Epithelial cell of prostate (primary cell): ENCODE measurements at places on chromosomes 12 and 14.

DNA sequence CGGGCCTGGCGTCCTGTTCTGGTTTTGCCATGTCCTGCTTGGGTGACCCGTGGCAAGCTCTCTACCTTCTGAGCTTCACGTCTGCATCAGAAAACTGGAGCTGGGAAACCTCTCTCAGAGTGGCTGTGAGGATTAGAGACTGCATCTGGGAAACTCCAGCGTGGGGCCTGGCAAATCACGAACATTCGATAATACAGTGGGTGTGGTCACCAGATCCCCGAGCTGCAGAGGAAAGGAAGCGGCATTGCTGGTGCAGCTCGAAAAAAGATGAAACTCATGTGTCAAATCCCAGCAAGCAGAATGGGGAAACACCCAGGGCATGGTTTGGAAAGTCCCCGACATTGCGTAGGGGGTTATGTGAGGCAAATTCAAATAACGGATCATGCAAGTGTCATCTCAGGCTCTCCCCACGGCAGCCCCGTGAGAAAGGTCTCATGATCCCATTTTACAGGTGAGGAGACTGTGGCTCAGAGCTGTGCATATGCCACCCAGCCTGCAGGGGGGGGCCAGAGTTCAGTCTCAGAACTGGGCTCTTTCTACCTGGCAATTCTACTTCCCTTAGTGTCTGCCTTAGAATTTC, 98.1 kb upstream of the VRK1 start:
- DNase-seq = no peak

- no peak for DNase-seq
Observed at GRCh38 chr14:63562405-63562804, 19.2 kb upstream of the PPP2R5E start.

DNA sequence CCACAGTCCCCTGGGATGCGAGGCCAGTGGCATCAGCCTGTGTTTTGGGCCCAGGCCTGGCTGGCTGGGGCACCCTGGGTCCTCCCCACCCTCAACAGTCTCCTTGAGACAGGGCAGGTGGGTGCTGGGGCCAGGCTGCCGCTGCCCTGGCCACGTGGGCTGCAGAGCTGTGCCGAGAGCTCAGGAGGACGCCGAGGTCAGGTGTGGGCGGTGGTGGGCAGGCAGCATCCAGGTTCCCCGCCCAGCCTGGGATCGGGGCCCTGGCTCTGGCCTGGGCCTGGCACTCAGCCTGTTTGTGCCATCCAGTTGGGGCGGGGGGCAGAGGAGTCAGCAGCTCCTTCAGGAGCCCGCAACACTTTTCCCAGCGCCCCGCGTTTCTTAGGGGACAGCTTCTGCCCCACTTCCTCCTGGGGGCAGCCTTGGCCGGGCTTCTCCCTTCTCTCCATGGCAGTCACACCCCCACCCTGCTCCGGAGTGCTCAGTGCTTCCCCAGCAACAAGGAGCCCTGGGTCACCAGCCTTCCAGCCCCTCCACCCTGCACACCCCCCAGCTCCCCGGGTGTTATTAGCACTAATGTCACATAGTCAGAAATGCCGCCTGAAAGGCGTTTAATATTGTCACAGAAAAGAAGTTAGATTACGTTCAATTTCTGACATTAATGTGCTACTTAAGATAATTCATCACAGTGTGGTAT, 30.8 kb downstream of the KIF26A start:
- DNase-seq = no peak

- no peak for DNase-seq
Observed at GRCh38 chr12:51395283-51396230, 4.4 kb upstream of the GALNT6 start.

DNA sequence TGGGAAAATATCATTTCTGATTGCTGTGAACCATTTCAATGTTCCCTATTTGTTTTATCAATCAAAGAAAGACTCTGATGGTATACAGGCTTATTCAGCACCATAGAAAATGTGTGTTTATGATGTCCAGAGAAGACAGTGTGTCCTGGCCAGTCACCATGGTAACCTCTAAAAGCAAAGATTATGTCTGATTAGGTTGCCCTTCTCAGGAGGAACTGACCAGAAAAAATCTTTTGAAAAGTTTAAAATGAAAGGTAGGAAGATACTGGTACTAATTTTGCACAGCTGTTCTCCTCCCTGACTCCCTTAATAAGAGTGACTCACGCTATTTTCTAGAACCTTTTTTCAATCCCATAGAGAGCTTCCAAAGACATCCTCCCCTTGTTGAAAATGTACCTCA, 391.8 kb upstream of the DCN start:
- no peak for DNase-seq

GRCh38 chr14:49905989-49906388, 13.1 kb downstream of the ARF6 start:
- DNase-seq = no peak

DNA sequence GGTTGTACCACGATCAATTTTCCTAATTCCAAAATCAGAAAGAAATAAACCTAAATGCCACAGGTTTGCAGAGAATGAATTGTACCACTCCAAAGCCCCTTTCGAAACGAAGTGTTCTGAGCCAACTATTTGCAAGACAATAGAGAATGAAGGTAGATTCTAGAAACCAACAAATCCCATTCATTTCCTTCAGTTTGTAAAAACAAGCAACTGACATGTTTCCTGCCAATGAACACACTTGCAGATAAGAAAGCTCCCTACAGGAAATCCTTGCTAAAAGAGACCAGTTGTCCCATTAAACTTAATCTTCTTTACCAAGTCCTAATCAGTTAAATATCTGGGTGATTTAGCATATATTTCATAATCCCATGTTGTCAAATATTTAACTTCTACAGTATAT, 198.4 kb upstream of the FOXN3 start:
- no peak for DNase-seq

DNA sequence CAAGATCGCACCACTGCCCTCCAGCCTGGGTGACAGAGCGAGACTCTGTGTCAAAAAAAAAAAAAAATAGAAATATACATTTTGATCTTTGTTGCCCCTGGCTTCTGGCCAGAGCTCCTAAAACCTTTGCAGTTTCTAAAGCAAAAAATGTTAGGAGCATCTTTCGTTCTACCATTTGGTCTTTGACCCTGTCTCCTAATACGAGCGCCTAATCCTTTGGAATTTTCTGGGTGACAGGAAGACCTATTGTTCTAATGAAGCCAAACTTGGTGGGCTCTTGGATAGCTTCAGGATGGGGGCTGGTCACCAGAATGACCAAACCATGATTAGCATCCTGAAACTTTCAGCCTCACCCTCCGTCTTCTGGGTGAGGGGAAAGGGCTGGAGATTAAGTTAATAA, 32.3 kb upstream of the CLIP1 start:
- DNase-seq = no peak

- DNase-seq = no peak
Observed at GRCh38 chr12:104059963-104060362, 4.4 kb upstream of the HCFC2 start.

DNA sequence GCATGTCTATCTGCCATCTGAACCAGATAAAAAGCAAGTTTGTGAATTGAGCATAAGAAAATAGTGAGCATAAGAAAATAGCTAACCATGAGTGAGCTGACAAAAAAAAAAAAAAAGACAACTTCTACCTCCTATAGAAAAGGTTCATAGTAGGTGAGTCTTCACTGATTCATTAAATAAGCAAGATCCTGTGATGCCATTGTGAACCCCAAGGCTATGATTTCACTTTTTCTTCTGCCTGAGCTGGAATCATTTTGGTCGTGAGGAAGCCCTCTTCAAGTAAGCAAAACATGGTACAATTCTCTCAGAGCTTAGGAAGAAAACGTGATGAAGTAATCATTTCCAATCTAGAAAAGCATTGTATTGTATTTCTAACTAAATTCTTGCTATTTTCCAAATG, 1.2 kb downstream of the PIK3C2G start:
- DNase-seq = peak; percentile 59

DNA sequence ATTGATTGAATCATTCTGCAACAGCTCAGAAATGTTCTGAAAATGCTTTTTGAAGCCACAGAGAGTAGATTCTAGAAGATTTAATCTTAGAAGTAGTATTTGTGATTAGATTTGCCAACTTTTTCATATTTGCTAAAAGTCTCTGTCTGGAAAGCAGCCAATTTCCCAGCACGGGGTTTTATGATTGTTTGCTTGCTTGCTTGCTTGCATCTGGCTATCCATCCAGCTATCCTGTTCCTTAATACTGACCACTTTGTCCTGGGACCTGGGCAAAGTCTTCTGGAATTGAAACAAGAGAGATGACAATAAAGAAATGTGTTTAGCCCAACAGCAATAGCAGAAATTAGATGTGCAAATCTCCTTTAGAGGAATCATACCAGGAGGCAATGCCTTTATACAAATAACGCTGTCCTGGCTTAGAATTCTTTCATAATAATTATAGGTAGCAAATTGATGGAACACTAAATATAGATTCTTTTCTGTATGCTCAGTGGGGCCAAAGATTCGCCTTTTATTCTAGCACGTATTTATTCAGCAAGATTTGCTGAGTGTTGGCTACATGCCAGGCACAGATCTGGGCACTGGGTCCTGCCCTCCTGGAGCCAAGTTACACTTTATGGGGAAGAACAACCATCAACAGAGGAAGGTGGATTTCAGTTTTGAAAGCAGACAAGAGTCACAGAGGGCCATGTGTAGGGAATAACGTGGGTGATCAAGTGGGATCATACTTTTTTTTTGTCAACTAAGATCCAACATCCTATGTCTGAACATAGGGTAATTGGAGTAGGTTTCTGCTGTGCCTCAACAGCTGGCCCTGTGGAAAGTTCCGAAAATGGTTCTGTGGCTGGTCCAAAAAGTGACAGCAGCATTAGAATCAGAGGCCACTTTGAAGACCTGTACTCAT, 25.3 kb downstream of the MYBPC1 start:
- no peak for DNase-seq

- DNase-seq = no peak
Observed at GRCh38 chr12:25449007-25449406, 104.1 kb downstream of the LMNTD1 start.

DNA sequence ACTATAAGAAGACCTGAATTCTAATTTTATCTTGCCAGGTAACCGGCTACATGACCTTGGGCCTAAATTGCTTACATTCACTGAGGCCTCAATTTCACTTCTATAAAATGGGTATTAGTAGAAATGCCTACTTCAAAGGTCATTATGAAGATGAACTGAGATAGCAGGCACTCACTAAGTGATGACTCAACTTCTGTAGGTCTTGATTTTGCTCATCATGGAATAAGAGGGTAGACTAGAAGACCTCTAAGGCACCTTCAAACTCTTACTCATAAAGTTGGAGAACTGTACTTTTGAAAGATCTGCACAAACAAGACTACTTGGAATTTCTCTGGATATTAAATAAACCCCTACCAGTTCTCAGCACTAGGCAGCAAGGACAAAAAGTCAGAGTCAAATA, 39.3 kb upstream of the FRMD6 start:
- DNase-seq = no peak

DNA sequence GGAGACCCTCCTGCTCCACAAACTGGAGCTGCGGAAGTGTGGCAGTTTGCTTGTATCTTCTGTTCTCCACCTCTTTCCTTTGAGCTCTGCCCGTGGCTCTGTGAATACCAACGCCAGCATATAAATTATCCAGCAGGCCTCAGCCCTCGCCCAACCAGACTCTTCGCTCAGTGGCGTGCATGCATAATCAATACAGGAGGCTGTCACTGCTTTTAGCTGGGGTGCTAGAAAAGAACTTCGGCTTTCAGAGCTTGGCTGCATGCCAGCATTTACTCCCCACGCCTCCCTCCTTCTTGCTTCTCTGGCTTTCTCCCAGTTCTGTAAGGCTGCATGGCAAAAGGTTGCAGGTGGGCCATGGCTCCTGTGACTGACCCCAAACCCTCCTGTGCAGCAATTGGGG, 26.9 kb downstream of the NRXN3 start:
- no peak for DNase-seq

GRCh38 chr12:118287728-118288127, 85.0 kb downstream of the TAOK3 start:
- DNase-seq = no peak

DNA sequence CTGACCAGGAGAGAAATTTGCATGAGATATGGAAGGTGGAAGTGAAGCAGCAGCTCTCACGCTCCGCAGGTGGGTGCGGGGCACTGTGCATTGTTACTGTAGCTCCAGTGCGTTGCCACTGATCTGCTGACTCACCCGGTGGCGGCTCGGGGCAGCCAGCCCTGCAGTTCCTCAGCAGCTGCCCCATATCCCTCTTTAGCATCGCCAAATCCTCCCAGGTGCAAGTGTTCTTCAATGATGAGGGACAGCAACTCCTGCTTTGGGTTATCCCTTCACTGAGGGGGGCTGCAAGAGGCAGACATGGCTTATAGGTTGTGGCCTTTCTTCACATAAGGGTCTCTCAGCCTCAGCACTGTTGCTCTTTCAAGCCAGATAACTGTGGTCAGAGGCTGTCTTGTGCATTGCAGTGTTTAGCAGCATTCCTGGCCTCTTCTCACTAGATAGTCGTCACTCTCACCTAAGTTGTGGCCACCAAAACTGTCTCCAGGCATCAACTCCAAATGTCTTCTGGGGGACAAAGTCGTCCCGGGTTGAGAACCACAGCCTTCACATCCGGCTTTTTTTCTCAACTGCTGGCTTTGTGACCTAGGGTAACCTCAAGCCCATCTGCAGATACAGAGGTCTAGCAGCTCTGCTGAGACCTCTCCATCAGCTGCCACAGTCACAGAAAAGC, 180.8 kb downstream of the EFCAB11 start:
- DNase-seq = no peak

GRCh38 chr14:55482936-55483605, 42.7 kb upstream of the TBPL2 start:
- no peak for DNase-seq

- no peak for DNase-seq
Observed at GRCh38 chr12:66087365-66087943, 43.1 kb downstream of the LLPH start.

GRCh38 chr14:99137001-99137700, 134.8 kb downstream of the BCL11B start:
- DNase-seq = no peak

- DNase-seq = no peak
Observed at GRCh38 chr14:104440297-104440956, 139.1 kb upstream of the C14orf180 start.

- no peak for DNase-seq
Observed at GRCh38 chr12:10243818-10244520, 31.3 kb downstream of the GABARAPL1 start.

GRCh38 chr12:62784576-62784975, 150.4 kb downstream of the PPM1H start:
- DNase-seq = no peak

DNA sequence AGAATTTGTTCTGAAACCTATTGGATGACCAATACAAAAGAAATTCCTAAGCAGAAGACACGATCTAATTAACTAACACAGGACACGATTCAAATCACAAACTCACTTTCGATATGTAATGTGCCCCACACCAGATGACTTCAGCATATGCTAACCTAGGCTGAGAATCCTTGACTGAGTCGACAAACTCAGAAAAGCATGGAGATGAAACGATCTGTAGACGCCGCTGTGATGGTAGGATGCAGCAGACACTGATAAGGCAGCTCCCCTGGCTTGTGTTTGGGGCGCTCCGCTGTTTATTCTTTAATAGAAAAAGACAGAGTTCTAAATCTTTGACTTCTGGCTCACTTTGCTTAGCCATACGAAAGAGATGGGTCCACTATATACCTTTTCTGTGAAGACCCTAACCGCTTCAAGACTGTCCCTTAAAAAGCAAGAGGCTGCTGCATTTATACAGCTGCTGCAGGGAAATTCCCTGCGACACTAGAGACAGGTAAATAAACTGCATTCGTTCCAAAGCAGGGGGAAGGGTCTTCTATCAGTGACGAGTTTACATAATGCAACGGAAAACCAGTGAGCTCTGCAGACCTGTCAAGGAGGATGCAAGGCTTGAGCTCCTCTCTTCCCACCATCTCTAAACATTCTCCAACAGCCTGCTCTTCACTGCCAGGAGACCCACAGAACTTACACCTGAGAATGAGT, 929 bp downstream of the CHD8 start:
- no peak for DNase-seq
